Activated CD4-positive, alpha-beta T cell treated with anti-CD3 and anti-CD28 coated beads for 4 hours (primary cell): ENCODE measurements at places on chromosomes 7 and 10.

GRCh38 chr7:2162959-2163358, 69.8 kb downstream of the MAD1L1 start:
- no peak for DNase-seq

DNA sequence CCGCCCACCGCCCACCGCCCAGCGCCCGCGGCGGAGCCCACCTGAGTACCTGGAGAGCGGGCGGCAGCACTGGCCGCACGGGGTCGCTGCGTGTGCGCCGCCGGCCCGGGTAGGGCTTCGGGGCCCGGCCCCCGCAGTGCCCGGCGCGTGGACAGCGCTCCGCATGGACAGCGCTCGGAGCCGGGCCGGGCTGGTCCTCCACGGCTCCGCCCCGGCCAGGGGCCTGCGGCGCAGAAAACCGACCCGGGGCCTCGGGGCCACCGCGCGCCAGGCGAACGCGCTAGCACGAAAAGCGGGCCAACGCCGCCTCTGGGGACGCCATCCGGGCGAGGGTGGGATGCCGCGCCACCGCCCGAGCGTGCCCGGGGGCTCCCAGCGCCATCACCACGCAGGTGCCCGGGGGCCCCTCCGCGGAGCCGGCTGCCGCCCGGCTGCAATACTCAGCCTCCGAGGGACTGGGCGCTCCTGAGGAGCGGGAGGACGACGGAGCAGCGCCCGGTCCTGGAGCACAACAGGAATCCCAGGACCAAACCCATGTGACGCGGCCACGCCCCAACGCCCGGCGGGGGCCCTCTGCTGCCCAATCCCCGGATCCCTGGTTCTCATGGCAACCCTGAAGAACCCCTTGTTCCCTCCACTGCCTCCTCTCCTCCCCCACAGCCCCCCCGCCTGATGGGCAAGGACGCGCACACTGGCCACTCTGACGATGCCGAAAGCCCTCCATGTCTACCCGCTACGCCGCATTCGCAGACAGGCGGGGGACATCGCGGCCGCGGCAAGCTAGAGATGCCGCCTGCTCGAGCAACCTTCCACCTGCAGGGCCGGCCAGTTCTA, at the start of gene GRB10:
Gene GRB10, minus strand, starts transcription at position 522 of the 834 bp plus-strand sequence. CDS start 50,574 bp downstream, outside the sequence.
- no peak for DNase-seq

DNA sequence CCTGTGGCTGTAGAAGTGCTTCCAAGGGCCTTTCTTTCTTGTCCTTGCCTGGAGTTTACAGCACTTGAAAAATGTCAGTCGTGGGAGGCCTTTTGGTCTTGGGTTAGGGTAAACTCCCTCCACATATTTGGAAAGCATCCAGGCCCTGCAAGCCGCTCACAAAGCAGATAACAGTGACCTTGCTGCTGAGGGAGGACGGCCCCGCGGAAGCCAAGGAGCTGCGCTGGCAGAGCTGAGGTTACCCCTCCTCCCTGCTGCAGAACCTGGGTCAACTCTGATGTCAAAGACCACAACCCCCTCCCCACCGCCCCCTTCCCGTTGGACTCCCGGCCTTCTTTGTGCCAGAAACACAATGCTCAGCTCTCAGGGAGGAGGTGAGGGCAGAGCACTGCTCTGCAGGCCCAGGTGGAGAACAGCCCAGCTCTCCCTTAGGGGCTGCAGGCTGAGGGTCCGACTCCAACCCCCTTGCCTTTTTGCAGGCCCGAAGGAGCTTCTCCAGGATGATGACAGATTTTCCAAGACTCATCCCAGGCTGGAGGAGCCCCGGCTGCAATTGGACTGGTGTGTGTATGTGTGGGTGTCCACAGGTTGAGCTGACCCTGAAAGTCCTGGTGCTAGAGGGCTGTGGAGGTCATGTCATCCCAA, 957.6 kb upstream of the ZNF722 start:
- DNase-seq: no peak

GRCh38 chr7:41977151-41977651, 259.8 kb downstream of the GLI3 start:
- DNase-seq: no peak

GRCh38 chr7:29193316-29194205, 1.0 kb upstream of the CHN2 start:
- DNase-seq: no peak

GRCh38 chr10:65898055-65898454, 1027.8 kb upstream of the LRRTM3 start:
- DNase-seq: no peak

GRCh38 chr10:91512458-91512857, 102.3 kb downstream of the HECTD2 start:
- no peak for DNase-seq

GRCh38 chr7:89695241-89695640, 459.0 kb upstream of the STEAP1 start:
- no peak for DNase-seq

DNA sequence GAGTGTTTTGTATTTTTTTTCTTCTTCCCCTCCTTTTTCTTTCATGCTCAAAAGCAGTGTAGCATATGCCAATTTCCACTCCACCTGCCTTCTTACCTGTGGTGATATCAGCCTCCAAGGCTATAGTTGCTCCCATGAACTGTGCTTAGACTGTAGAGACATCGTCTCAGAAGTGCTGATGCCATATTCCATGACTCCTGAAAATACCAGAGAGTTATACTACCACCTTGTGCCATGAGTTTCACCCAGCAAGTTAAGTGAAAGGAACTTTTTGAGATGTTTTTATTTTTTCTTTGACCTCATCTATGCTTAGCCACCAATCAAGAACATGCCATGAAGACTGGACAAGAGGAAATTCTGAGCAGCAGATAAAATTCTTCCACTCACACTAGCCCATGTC, 142.8 kb upstream of the SEMA3E start:
- no peak for DNase-seq

DNA sequence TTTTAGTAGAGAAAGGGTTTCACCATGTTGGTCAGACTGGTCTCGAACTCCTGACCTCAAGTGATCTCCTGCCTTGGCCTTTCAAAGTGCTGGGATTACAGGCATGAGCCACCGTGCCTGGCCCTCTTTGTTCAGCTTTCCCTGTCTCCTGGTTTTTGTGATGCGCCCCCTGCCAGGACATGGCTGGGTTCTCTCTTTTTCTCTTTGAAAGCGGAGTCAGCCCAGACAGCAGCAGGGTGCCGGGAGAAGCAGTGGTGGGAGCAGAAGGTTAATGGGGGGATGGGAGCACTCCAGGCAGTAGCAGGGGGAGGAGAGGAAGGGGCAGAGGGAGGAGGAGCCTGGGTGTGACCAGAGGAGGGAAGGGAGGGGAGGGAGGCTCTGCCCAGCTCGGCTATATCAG, 1.8 kb downstream of the MUC3A start:
- DNase-seq: no peak
